ENCODE measurements at places on chromosomes 1 and 21.

DNA sequence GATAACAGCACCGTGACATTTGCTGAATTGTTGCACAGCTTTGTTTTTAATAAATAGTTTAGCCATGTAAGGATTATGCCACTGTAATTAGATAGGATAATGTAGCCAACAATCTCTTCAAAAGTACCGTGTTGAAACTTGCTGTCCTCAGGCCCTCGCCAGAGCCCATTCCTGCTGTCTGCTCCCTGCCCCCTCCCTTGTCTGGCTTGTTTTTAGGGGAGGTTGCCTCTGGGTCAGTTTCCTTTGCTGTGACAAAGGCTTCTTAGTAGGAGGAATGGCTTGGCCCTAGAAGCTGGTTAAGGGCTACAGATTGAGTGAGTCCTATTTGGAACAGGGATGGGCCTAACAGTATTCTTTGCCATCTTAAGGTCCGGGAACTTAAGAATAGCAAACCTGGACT is 107.9 kb downstream of the LMO4 start:
- no peak for DNase-seq

- DNase-seq: peak; percentile 38
Measured at GRCh38 chr1:199756066-199756465, 271.4 kb upstream of the NR5A2 start.

- no peak for DNase-seq
Measured at GRCh38 chr21:35190201-35190701, 141.1 kb upstream of the RUNX1 start.

DNA sequence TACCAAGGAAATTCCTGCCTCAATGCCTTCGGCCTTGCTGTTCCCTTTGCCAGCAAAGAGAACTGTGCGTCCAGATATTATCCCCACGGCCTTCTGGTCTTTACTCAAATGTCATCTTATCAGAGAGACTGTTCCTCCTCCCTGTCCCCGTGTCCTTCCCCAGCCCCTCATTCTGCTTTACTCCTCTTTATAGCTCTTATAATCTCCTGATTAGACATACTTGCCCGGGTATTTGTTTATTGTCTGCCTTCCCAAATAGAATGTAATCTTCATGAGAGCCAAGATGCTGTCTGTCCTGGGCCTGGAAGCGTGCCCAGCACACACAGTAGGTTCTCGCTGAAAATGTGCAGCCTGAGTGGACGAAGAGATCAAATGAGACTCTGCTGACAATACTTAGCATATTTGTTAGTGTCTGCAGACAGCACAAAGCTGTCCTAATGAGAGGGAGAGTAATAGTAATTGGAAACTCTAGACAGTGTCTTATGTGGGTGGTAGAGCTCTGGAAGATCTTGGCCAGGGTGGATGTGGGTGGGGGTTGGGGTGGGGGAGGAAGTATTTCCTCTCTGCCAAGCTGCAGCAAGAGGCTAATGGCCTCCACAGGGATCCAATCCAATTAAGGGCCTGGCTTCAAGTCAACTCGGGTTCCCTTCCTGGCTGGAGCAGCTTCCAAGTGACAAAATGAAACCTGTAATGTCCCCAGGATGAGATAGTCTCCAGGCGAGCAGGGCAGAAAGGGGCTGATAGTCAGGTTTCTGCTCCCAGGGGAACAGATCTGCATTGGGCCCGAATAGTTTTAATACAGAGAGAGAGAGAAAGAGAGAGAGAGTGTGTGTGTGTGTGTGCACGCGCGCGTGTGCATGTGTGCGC is 9.5 kb upstream of the CLIC4 start:
- DNase-seq: no peak

DNA sequence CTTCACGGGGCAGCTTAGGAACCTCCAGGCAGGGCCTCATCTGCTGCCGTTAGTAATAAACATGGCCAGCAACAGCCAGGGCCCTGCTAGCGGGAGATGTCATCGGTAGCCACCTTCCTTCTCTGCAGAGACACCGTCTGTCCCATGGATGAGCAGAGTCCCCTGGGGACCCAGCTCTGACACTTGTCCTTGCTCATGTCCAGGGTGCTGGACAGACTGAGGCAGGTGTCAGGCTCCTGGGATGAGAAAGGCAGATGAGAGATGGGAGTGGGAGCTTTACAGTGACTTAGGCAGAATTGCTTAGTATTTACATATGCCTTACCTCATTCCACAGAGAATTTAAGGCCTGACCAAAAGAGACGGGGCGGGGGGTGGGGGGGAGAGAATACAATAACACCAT is 25.0 kb downstream of the CAPN2 start:
- DNase-seq: no peak

DNA sequence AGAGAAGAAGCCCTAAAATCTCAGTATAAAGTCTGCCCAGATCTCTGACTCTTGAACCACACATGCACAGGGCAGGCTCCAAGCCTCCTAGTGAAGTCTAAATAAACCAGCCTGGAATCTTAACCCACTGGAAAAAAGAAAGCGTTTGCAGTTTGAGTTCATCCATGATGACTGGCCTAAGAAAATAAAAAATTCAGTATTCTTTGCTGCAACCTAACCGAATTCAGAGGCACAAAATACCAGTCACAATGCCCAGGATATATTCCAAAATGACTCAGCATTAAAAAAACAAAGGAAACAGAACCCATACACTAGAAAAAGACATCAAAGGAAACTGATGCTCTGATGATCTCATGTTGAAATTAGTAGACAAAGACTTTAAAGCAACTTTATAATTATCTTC is 269.2 kb downstream of the SDCCAG8 start:
- DNase-seq: no peak

DNA sequence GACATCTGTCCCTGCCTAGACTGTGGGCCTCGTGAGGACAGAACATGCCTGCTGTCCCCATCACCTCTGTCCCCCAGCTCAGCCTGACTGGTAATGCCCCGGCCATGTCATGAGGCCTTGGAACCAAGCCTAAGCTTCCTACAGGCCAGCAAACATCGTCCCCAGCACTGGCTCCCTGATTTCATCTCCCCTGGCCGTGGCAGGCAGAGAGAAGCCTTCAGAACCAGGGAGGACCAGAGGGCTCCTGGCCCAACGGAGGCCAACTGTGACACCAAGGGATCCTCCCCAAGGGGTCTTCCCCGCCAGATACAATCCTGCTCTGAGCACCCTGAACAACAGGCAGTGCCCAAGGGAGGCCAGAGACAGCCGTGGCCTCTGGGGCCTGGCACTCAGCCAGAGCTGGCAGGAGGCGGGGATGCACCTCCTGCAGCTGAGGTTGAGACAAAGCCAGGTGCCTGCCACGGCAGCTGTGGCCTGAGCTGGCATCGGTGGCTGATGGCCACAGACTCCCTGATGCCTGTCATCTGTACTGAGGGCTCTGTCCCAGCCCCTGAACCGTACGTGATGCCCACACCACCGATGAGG is 9.9 kb upstream of the NPHP4 start:
- DNase-seq: peak; percentile 23

All from hematopoietic multipotent progenitor cell treated with erythropoietin and hydrocortisone succinate and interleukin-3 and kit ligand, for 6 days (in vitro differentiated cells).